Osteocyte (in vitro differentiated cells): ENCODE measurements at places on chromosomes 1 and 21. TPM values are rescaled to one million over a fixed set of nuclear protein-coding genes. Genes with fewer than 3 reads are reported as not detected.

Gene KCNQ4
- total RNA-seq: 0.51 and 0.63 TPM in 2 replicates

Gene PCAT6
- total RNA-seq: 3.8 and 5.2 TPM in 2 replicates

Gene CLDN17
- total RNA-seq: not detected in 2 replicates

Gene SLC45A1
- 2.9 and 3.2 TPM in 2 replicates for total RNA-seq

DNA sequence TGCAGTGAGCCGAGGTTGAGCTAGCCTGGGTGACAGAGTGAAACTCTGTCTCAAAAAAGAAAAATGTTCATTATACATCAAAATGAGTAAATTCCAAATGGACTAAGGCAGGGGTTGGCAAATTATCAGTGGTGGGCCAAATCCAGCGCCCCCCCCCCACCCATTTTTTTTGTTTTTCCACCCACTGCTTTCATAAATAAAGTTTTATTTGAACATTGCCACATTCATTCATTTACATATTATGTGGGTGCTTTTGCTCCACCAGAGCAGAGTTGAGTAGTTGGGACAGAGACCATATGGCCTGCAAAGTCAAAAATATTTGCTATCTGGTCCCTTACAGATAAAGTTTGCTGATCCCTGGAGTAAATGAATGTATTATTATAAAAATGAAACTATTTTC lies 99.4 kb downstream of the ZMYM4 start:
- no peak overlapping the region for H3K4me3 ChIP-seq
- H3K27me3 ChIP-seq: no peaks in the 10 kb centered on the region
- DNase-seq: no peak
- no peak overlapping the region for H3K27ac ChIP-seq
- peaks cover 6% of the 10 kb centered on the region for H3K4me1 ChIP-seq

GRCh38 chr1:30300669-30301068 lies 422.7 kb downstream of the MATN1 start:
- no peak for DNase-seq
- no peaks in the 10 kb centered on the region for H3K4me1 ChIP-seq
- H3K27me3 ChIP-seq: no peaks in the 10 kb centered on the region
- no peak overlapping the region for H3K4me3 ChIP-seq
- H3K36me3 ChIP-seq: no peaks in the 10 kb centered on the region
- H3K27ac ChIP-seq: no peak overlapping the region

- no peak overlapping the region for H3K4me3 ChIP-seq
- no peaks in the 10 kb centered on the region for H3K27me3 ChIP-seq
- H3K27ac ChIP-seq: no peak overlapping the region
- H3K36me3 ChIP-seq: no peaks in the 10 kb centered on the region
Measured at GRCh38 chr1:173914366-173914871, 2.7 kb downstream of the SERPINC1 start.

DNA sequence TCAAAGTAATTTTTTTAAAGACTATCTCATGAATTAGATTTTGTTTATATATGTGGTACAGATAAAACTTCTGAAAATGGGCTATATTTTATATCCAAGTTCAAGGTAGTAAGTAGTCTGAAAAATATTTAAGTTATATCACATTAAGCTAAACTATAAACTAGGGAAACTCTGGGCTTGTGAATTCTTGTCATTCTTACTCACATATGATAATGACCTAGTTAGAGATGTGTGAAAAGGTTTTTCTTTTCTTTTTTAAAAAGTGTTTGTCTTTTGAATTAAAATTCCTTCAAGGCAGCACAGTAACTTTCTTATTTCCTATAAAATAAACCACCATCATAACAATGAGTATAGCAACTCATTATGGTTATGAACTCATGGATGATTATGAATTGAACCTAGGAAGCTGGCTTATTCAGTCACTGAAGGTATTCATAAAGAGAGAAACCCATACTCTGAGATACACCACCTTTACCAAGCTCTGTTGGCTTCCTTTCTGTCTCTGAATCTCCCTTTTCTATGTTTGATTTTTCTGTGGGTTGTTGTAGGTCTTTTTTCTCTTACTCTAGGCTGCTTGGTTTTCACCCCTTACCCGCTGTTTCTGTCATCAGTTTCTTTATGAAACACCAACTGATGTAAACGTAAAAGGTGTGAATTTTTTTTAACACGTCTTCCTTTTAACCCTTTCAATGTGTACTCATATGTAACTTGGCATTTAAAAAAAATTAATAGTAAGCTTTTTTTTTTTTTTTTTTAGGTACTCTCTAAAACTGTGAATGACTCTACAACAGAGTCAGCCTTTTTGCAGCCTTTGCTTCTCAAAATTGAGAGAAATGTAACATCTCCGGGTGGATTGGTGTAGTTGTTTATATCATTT lies 25.2 kb downstream of the IL12RB2 start:
- H3K36me3 ChIP-seq: no peaks in the 10 kb centered on the region
- H3K4me1 ChIP-seq: no peaks in the 10 kb centered on the region
- no peak overlapping the region for H3K27ac ChIP-seq
- H3K4me3 ChIP-seq: no peak overlapping the region

DNA sequence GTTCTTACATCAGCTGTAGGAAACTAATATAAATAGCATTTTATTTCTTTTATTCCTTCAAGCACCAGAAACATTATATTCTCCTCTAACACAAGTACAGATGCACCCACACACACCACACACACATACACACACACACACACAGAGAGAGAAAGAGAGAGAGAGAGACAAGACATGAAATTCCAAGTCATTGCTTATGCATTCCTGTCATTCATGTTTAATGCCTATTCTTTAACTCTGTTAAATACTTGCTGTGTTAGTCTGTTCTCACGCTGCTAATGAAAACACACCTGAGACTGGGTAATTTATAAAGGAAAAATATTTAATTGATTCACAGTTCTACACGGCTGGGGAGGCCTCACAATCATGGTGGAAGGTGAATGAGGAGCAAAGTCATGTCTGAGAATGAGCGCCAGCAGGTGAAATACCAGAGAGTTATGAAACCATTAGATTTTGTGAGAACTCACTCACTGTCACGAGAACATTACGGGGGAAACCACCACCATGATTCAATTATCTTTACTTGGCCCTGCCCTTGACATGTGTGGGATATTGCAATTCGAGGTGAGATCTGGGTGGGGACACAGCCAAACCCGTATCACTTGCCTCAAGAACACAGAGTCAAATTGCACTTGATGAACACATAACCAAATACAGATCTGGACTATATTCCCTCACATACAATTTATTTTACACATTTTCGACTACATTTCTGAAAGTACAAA lies 1058.1 kb upstream of the TMPRSS15 start:
- no peak overlapping the region for H3K4me3 ChIP-seq
- peaks cover 16% of the 10 kb centered on the region for H3K4me1 ChIP-seq
- no peak for DNase-seq
- peak overlapping the region; percentile 49 for H3K27ac ChIP-seq
- no peaks in the 10 kb centered on the region for H3K36me3 ChIP-seq
- no peaks in the 10 kb centered on the region for H3K27me3 ChIP-seq

- DNase-seq: no peak
- no peaks in the 10 kb centered on the region for H3K36me3 ChIP-seq
- H3K27ac ChIP-seq: no peak overlapping the region
- H3K4me1 ChIP-seq: peaks cover 20% of the 10 kb centered on the region
- H3K27me3 ChIP-seq: peaks cover 12% of the 10 kb centered on the region
- no peak overlapping the region for H3K4me3 ChIP-seq
Measured at GRCh38 chr1:15384301-15384901, 25.3 kb upstream of the EFHD2 start.

- no peak overlapping the region for H3K4me3 ChIP-seq
- H3K27ac ChIP-seq: no peak overlapping the region
- peaks cover 13% of the 10 kb centered on the region for H3K27me3 ChIP-seq
- H3K4me1 ChIP-seq: no peaks in the 10 kb centered on the region
- no peak for DNase-seq
Measured at GRCh38 chr1:119882132-119883049, 13.9 kb downstream of the ADAM30 start.

GRCh38 chr1:246497331-246497915 lies 9.7 kb downstream of the SMYD3 start:
- H3K36me3 ChIP-seq: no peaks in the 10 kb centered on the region
- H3K4me1 ChIP-seq: peaks cover 2% of the 10 kb centered on the region
- H3K27ac ChIP-seq: no peak overlapping the region
- no peak for DNase-seq

GRCh38 chr21:46048926-46049889 lies 48.7 kb upstream of the COL6A2 start:
- H3K27ac ChIP-seq: no peak overlapping the region
- H3K27me3 ChIP-seq: no peaks in the 10 kb centered on the region
- H3K36me3 ChIP-seq: no peaks in the 10 kb centered on the region
- H3K4me1 ChIP-seq: peaks cover 36% of the 10 kb centered on the region

GRCh38 chr1:163083690-163084089 lies 14.5 kb downstream of the RGS4 start:
- DNase-seq: no peak
- H3K36me3 ChIP-seq: no peaks in the 10 kb centered on the region
- no peaks in the 10 kb centered on the region for H3K27me3 ChIP-seq
- no peak overlapping the region for H3K4me3 ChIP-seq
- H3K27ac ChIP-seq: peak overlapping the region; percentile 81

DNA sequence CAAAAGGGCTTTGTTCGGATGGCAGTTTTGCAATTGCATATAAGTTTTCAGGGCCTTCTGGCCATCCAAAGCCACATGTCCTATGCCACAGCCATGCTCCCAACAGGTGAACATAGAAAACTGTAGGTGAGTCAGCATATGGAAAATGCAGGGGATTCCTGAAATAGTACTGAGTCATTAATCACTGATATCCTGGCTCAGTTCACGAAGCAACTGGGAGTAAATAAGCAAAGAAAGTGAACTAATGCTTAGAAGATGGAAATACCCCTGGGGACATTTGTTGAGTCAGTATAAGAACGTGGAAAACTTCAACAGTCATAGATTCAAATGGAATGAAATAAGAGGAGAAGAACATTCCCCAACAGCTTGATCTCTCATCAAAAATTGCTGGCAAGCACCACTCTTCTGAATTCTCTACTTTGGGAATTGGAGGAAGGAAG lies 148.9 kb upstream of the RUNX1 start:
- peaks cover 3% of the 10 kb centered on the region for H3K36me3 ChIP-seq
- DNase-seq: no peak
- no peak overlapping the region for H3K4me3 ChIP-seq
- no peaks in the 10 kb centered on the region for H3K27me3 ChIP-seq
- H3K4me1 ChIP-seq: peaks cover 32% of the 10 kb centered on the region

GRCh38 chr1:198959032-198959431 lies 320.2 kb downstream of the PTPRC start:
- no peak overlapping the region for H3K4me3 ChIP-seq
- no peaks in the 10 kb centered on the region for H3K27me3 ChIP-seq
- H3K27ac ChIP-seq: no peak overlapping the region
- H3K4me1 ChIP-seq: no peaks in the 10 kb centered on the region
- H3K36me3 ChIP-seq: peaks cover 11% of the 10 kb centered on the region
- no peak for DNase-seq

GRCh38 chr1:11000526-11000925 lies 11.9 kb upstream of the TARDBP start:
- no peak overlapping the region for H3K4me3 ChIP-seq
- no peak for DNase-seq
- no peak overlapping the region for H3K27ac ChIP-seq
- H3K36me3 ChIP-seq: no peaks in the 10 kb centered on the region
- no peaks in the 10 kb centered on the region for H3K4me1 ChIP-seq
- peaks cover 14% of the 10 kb centered on the region for H3K27me3 ChIP-seq

GRCh38 chr1:203564024-203564423 lies 62.6 kb upstream of the ATP2B4 start:
- no peaks in the 10 kb centered on the region for H3K27me3 ChIP-seq
- H3K36me3 ChIP-seq: no peaks in the 10 kb centered on the region
- H3K27ac ChIP-seq: peak overlapping the region; percentile 31
- H3K4me3 ChIP-seq: no peak overlapping the region
- DNase-seq: no peak
- H3K4me1 ChIP-seq: peaks cover 15% of the 10 kb centered on the region

GRCh38 chr1:178768423-178768822 lies 43.4 kb downstream of the RALGPS2 start:
- peaks cover 14% of the 10 kb centered on the region for H3K36me3 ChIP-seq
- no peaks in the 10 kb centered on the region for H3K4me1 ChIP-seq
- H3K27ac ChIP-seq: no peak overlapping the region
- H3K4me3 ChIP-seq: no peak overlapping the region
- no peak for DNase-seq
- no peaks in the 10 kb centered on the region for H3K27me3 ChIP-seq

DNA sequence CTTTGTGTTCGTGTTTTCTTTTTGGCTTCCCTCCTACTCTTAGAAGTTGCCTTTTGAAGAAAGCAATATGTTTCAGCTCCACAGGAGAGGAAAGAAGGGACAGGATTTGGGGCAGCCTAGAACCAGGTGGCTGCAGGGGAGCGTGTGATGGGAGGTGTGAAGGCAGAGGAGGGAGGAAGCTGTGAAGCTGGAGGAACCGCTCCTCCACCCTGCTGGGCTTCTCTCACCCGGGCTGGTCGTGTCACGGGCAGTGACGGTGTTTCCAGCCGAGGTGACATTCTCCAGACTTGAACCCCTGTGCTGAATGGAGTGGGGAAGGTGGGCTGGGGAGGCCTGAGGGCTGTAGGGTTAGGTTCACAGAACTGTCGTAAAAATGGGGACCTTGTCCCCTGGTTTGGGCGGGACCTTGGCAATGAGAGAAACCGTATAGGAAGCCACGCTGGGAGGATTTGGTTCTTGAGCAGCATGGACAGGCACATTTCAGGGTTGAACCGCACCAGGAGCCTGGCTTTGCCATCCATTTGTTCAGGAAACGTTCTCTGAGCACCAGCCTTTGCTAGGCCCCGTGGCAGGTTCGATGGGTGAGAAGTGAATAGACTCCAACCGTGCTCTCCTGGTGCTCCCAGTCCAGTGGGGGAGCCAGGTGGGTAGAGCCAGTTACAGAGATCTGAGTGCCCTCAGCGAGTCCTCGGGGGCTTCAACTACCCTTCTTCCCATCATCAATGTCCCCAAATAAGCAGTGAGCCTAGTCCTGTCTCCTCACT lies 103.0 kb downstream of the PRDM2 start:
- H3K4me1 ChIP-seq: no peaks in the 10 kb centered on the region
- peaks cover 9% of the 10 kb centered on the region for H3K36me3 ChIP-seq
- H3K27me3 ChIP-seq: no peaks in the 10 kb centered on the region
- DNase-seq: no peak
- H3K4me3 ChIP-seq: no peak overlapping the region

- H3K27ac ChIP-seq: no peak overlapping the region
- H3K4me1 ChIP-seq: peaks cover 6% of the 10 kb centered on the region
- H3K27me3 ChIP-seq: no peaks in the 10 kb centered on the region
- H3K36me3 ChIP-seq: no peaks in the 10 kb centered on the region
Measured at GRCh38 chr1:41870076-41870562, 48.6 kb downstream of the HIVEP3 start.

- H3K27me3 ChIP-seq: no peaks in the 10 kb centered on the region
- H3K4me1 ChIP-seq: no peaks in the 10 kb centered on the region
- no peaks in the 10 kb centered on the region for H3K36me3 ChIP-seq
- H3K4me3 ChIP-seq: no peak overlapping the region
Measured at GRCh38 chr21:26599261-26599660, 26.2 kb upstream of the CYYR1 start.

GRCh38 chr1:234608025-234608910 lies 1.7 kb downstream of the IRF2BP2 start:
- H3K4me1 ChIP-seq: peaks cover 45% of the 10 kb centered on the region
- peak overlapping the region; percentile 91 for H3K27ac ChIP-seq
- no peaks in the 10 kb centered on the region for H3K27me3 ChIP-seq
- no peak for DNase-seq
- H3K36me3 ChIP-seq: peaks cover 45% of the 10 kb centered on the region
- peak overlapping the region; percentile 92 for H3K4me3 ChIP-seq

GRCh38 chr1:110328274-110328673 lies 10.9 kb upstream of the RBM15 start:
- H3K27me3 ChIP-seq: peaks cover 6% of the 10 kb centered on the region
- no peaks in the 10 kb centered on the region for H3K4me1 ChIP-seq
- no peak for DNase-seq
- no peak overlapping the region for H3K4me3 ChIP-seq
- no peak overlapping the region for H3K27ac ChIP-seq
